ENCODE measurements at places on chromosomes 16 and 17. TPM values are rescaled to one million over a fixed set of nuclear protein-coding genes. Genes with fewer than 3 reads are reported as not detected.

Gene CA10
- not detected for total RNA-seq

- H3K27me3 ChIP-seq: peaks cover 2% of the 10 kb centered on the region
- no peaks in the 10 kb centered on the region for H3K36me3 ChIP-seq
- peaks cover 3% of the 10 kb centered on the region for H3K4me1 ChIP-seq
- H3K27ac ChIP-seq: no peak overlapping the region
Observed at GRCh38 chr17:3049705-3050295, 13.6 kb downstream of the OR1D5 start.

DNA sequence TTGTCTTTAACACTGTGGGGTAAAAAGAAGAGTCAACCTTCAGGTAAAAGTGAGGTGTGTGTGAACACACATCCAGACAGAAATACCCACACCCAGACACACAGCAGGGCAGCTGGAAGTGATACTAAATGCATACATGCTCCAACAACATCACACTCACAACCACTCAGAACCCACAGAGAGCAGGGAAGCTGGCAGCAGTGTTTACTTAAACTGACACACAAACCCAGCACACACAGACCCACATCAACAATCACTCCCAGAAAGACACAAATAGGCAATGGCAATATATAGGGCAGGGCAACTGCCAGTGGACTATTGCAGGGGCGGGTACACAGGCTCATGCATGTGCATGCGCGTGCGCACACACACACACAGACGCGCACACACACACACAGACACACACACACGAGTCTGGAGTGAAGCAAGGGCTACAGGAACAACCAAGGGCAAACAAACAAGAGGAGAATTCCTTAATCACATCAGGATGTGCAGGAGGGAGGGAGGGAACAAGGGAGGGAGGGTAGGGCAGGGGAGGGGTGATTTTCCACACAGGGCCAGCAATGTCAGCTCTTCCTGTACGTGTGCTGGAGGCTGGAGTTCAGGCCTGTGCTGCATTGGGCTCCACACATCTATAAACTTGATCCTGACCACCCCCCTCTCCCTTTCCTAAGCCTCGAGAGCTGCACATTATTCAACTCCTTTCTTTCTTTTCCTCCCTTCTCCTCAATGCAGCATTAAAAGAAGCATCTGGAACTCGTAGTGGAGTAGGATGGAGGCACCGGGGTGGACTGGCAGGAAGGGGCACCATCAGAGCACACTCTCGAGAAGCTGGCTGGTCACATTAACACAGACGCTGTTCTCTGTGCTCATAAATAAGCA lies 30.1 kb downstream of the HIC1 start:
- H3K36me3 ChIP-seq: peaks cover 63% of the 10 kb centered on the region
- H3K27ac ChIP-seq: peak overlapping the region; percentile 6
- DNase-seq: no peak
- H3K4me1 ChIP-seq: peaks cover 67% of the 10 kb centered on the region
- no peaks in the 10 kb centered on the region for H3K27me3 ChIP-seq

Gene TP53TG3C
- not detected for total RNA-seq

GRCh38 chr17:58991718-58992331 lies 114.9 kb downstream of the TRIM37 start:
- no peak overlapping the region for H3K27ac ChIP-seq
- H3K4me1 ChIP-seq: peaks cover 13% of the 10 kb centered on the region
- DNase-seq: no peak
- peaks cover 15% of the 10 kb centered on the region for H3K36me3 ChIP-seq

DNA sequence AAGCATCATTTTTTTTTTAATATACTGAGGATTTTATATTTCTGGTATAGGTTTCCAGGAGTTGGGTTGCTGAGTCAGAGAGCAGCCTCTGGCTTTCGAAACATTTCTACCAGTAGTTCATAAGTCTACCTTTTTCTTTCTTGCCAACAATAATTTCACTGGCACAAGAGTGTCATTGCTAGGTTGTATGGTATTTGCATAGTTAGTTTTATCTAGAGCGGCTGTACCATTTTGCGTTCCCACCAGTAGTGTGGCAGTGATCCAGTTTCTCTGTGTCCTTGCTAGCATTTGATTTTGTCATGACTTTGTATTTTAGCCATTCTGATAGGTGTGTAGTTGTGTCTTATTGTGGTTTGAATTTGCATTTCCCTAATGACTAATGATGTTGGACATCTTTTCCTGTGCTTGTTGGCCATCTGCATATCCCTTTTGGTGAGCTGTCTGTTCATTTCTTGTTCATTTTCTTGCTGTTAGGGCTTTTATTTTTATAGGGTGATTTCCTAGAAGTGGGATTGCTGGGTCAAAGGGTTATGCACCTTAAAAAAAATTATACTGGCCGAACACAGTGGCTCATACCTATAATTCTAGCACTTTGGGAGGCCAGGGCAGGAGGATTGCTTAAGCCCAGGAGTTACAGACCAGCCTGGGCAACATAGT lies 39.9 kb downstream of the SNX29 start:
- H3K4me3 ChIP-seq: no peak overlapping the region
- no peaks in the 10 kb centered on the region for H3K36me3 ChIP-seq
- no peak for DNase-seq
- H3K4me1 ChIP-seq: no peaks in the 10 kb centered on the region
- H3K27ac ChIP-seq: no peak overlapping the region

GRCh38 chr16:81519301-81520150 lies 74.9 kb downstream of the CMIP start:
- peaks cover 47% of the 10 kb centered on the region for H3K4me1 ChIP-seq
- DNase-seq: no peak
- no peak overlapping the region for H3K4me3 ChIP-seq
- H3K27ac ChIP-seq: peak overlapping the region; percentile 66
- no peaks in the 10 kb centered on the region for H3K36me3 ChIP-seq
- H3K27me3 ChIP-seq: no peaks in the 10 kb centered on the region

GRCh38 chr17:77378318-77379064 lies 237.7 kb downstream of the SEC14L1 start:
- H3K4me3 ChIP-seq: peak overlapping the region; percentile 92
- peaks cover 72% of the 10 kb centered on the region for H3K4me1 ChIP-seq
- no peaks in the 10 kb centered on the region for H3K27me3 ChIP-seq
- H3K36me3 ChIP-seq: peaks cover 20% of the 10 kb centered on the region
- no peak overlapping the region for H3K27ac ChIP-seq

DNA sequence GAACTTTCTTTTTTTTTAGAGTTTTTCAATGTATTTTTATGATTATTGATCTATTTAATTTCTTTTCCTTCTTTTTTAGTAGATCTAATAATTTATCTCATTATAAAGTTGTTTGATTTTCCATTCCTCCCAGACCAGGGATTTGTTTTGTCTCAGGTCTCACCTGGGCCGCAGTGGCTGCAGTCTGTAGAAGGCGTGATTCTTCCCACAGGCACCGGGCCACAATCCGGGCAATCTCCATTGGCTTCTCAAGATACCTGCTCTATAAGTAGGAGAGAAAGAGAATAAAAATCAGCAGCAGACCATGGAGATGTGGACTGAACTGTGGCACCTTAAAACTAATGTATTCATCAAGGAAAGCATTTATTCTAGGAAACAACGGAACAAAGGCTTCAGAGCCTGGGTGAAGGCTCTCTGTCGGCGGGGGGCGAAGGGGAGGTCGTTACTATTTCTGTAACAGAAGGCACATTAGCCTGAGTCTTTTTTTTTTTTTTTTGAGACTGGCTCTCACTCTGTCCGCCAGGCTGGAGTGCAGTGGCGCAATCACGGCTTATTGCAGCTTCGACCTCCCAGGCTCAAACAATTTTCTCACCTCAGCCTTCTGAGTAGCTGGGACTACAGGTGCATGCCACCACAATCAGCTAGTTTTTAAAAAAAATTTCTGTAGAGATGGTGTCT lies 42.7 kb downstream of the STAT3 start:
- H3K36me3 ChIP-seq: peaks cover 77% of the 10 kb centered on the region
- H3K27me3 ChIP-seq: no peaks in the 10 kb centered on the region
- DNase-seq: no peak
- H3K4me3 ChIP-seq: no peak overlapping the region

- DNase-seq: no peak
- no peaks in the 10 kb centered on the region for H3K27me3 ChIP-seq
- H3K4me3 ChIP-seq: no peak overlapping the region
- H3K27ac ChIP-seq: no peak overlapping the region
- H3K4me1 ChIP-seq: peaks cover 73% of the 10 kb centered on the region
- H3K36me3 ChIP-seq: peaks cover 16% of the 10 kb centered on the region
Observed at GRCh38 chr16:24984903-24985675, 30.1 kb downstream of the ARHGAP17 start.

- no peak for DNase-seq
- no peak overlapping the region for H3K27ac ChIP-seq
- H3K27me3 ChIP-seq: peaks cover 7% of the 10 kb centered on the region
- H3K4me1 ChIP-seq: no peaks in the 10 kb centered on the region
Observed at GRCh38 chr16:52553322-52553721, 6.4 kb upstream of the TOX3 start.

DNA sequence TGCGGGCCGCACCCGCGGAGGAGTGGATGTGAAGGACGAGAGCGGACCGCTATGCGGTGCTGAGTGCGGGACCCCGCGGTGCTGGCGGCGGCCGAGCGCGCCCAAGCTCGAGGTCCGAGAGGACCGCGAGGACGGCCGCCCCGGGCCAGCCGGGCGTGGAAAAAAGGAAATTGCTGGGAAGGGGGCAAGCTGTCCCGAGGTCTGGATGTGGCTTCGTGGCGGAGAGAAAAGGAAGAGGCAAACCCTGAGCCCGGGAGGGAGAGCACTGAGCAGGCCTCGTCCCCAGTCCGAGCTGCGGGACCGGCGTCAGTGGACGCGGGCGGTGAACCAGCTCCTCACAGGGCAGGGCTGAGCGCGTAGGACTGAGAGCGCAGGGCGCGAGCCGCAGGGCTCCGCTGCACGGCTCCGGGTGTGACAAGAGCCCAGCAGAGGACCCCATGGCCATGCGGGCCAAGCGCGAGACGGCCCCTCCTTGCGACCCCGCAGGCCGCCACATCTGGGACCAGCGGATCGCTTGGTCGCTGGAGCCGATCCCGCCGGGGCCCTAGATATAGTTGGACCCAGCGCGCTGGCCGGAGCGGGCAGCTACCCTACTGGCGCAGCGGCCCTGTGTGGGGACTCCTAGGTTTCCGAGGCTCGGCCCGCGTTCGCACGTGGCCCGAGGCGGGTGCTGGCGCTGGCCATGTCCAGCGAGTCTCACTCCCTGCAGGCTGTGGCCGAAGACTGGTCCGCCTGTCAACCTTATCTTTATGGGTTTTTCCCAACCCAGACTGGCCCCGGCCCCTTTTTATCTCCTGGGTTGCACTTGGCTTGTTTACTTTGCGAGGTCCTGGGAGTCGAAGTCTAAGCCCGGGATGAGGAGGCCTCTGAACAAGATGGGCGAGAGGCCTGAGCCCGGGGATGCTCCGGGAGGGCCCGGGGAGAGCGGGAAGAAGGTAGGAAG lies 2.4 kb downstream of the TBX4 start:
- H3K36me3 ChIP-seq: no peaks in the 10 kb centered on the region
- peaks cover 71% of the 10 kb centered on the region for H3K27me3 ChIP-seq
- peaks cover 21% of the 10 kb centered on the region for H3K4me1 ChIP-seq
- H3K4me3 ChIP-seq: no peak overlapping the region

GRCh38 chr16:58409316-58409973 lies 17.2 kb downstream of the GINS3 start:
- no peak overlapping the region for H3K4me3 ChIP-seq
- peaks cover 3% of the 10 kb centered on the region for H3K36me3 ChIP-seq
- no peak overlapping the region for H3K27ac ChIP-seq
- no peak for DNase-seq
- no peaks in the 10 kb centered on the region for H3K27me3 ChIP-seq

DNA sequence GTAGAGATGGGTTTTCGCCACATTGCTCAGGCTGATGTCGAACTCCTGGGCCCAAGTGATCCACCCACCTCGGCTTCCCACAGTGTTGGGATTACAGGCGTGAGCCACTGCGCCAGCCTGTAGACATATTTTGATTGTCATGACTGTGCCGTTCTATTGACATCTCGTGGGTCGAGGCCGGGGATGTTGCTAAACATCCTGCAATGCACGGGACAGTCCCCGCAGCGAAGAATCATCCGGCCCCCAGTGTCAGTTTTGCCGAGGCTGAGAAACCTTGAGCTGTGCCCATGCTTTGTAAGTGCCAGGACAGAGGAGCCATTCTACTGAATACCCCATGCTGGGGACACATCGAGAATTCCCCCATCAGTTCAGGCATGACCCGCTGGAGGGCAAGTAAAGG lies 69.1 kb upstream of the GSE1 start:
- no peaks in the 10 kb centered on the region for H3K36me3 ChIP-seq
- H3K27me3 ChIP-seq: no peaks in the 10 kb centered on the region
- H3K4me3 ChIP-seq: no peak overlapping the region
- no peak overlapping the region for H3K27ac ChIP-seq
- DNase-seq: no peak

Gene SP6
- 0.18 TPM for total RNA-seq

GRCh38 chr17:9229826-9230201 lies 208.5 kb downstream of the NTN1 start:
- no peaks in the 10 kb centered on the region for H3K36me3 ChIP-seq
- H3K4me3 ChIP-seq: no peak overlapping the region
- H3K27me3 ChIP-seq: peaks cover 5% of the 10 kb centered on the region
- no peak for DNase-seq
- peaks cover 3% of the 10 kb centered on the region for H3K4me1 ChIP-seq

Gene MXRA7
- 8.6 TPM for total RNA-seq

Gene SLFN13
- 39.9 TPM for total RNA-seq

- no peak overlapping the region for H3K4me3 ChIP-seq
- no peaks in the 10 kb centered on the region for H3K36me3 ChIP-seq
- H3K27me3 ChIP-seq: no peaks in the 10 kb centered on the region
- no peak for DNase-seq
- H3K4me1 ChIP-seq: no peaks in the 10 kb centered on the region
Observed at GRCh38 chr17:7184647-7185046, 5.5 kb upstream of the ASGR1 start.

Gene ERN2
- not detected for total RNA-seq

DNA sequence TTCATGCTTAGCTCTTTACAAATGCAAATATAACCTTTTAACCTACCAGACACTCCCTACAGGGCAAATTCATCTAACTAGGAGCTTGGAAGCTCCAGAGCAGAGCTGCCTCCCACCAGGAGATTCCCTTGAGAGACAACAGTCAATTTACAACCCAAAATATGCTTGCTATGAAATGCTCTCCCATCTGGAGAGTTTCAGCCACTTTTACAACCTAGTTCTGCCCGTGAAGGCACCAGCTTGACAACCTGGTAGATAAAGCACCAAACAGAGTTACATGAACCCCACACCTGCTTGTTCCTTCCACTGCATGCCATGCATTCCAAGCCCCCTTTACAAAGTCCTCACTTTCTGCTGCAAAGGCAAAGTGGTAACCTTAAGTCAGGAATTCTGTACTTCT lies 215.3 kb upstream of the KIF2B start:
- no peaks in the 10 kb centered on the region for H3K4me1 ChIP-seq
- no peaks in the 10 kb centered on the region for H3K36me3 ChIP-seq
- H3K27me3 ChIP-seq: no peaks in the 10 kb centered on the region
- no peak overlapping the region for H3K27ac ChIP-seq
- no peak overlapping the region for H3K4me3 ChIP-seq
- no peak for DNase-seq

- H3K27ac ChIP-seq: no peak overlapping the region
- DNase-seq: no peak
- H3K4me1 ChIP-seq: peaks cover 6% of the 10 kb centered on the region
- H3K27me3 ChIP-seq: no peaks in the 10 kb centered on the region
- H3K4me3 ChIP-seq: no peak overlapping the region
Observed at GRCh38 chr16:582614-583331, 7.1 kb upstream of the RAB40C start.
